ENCODE measurements at places on chromosomes 5 and 9.

DNA sequence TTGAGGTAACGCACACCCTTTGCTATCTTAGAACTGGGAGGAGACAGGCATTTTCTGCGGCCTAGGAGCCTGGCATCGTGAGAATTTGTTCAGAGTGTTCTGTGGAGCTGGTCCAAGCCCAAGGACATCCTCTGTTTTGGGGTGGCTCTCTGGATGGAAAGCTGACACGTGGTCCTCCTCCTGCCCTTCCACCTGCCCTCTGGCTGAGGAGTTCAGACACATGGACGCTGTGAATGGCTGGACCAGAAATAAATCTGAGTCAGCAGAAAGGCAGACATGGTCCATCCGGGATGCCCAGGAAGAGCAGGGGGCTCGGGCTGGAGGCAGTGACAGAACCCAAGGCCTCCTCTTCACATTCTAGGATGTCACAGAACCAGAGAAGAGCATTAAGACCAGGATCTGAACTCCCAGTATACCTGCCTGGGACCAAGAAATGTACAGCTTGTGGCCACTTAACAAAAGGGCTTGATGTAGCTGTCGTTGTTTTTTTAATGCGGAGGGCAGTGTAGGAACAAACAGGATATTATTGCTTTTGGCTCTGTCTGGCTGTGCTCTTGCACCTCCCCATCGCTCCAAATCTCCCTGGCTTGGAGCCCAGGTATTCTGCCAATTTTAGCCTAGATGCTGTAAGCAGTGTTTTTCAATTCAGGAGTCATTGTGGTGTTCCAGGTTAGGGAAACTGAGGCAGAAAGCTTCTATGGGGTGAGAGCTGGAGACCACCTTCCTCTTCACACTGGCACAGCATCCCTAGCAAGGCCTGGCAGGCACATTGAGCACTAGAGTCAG, 2.4 kb downstream of the CKMT2 start:
- DNase-seq, result no peak

DNA sequence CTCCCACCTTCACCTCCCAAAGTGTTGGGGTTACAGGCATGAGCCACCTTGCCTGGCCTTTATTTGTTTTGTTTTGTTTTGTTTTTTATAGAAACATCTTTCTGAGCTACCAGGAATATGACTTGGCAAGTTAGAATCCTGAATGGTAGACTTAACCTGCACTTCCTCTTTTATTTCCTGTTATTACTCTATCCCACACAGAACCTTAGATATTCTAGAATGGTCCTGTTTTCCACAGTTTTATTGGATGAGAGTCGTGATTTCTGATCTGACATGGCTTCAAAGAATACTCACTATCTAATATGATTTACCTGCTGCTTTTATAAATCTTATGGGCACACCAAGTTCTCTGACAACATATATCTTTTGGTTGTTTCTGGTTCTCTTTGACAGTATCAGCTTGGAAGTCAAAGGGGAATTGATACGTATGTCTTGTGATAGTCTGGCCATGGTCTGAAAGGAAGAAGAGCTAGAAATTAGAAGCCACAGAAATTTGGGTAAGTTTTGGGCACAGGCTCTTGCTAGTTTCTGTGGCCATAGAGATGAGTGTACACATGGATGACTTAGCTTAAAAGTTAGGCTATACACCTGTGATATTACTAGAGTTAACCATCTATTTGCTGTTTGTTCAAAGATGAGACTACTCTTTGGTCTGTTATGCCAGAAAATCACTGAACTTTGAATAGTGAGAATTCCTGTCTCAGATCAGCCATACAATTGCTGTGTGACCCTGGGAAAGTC, 4.7 kb upstream of the PANK3 start:
- DNase-seq, result no peak

GRCh38 chr5:45648744-45649143, 47.4 kb downstream of the HCN1 start:
- no peak for DNase-seq

DNA sequence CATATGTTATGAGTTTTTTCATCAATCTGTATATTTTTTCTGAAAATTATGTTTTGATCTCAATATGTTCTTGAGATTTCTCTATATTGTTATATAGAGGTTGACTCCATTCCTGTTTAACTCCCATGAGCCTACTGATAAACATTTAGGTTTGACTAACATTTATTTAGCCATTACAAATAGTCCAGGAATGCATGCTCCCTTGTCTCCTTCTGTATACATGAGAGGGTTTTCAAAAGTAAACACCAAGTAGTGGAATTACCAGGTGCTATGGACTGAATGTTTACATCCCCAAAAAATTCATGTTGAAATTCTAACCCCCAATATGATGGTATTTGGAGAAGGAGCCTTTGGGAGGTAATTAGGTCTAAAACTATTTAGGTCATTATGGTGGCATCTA, 3.5 kb upstream of the OR5C1 start:
- no peak for DNase-seq

GRCh38 chr9:119369680-119370366, 588 bp upstream of the BRINP1 start:
- DNase-seq, result no peak
